ENCODE measurements at places on chromosomes 5 and 9.

GRCh38 chr5:173812811-173813550 lies 75.2 kb upstream of the CPEB4 start:
- DNase-seq, result no peak

GRCh38 chr9:121743441-121744001 lies 92.1 kb downstream of the DAB2IP start:
- no peak for DNase-seq

GRCh38 chr5:138875946-138876345 lies 811 bp upstream of the LRRTM2 start:
- no peak for DNase-seq

- no peak for DNase-seq
Measured at GRCh38 chr9:131275332-131276093, 797 bp downstream of the FAM78A start.

DNA sequence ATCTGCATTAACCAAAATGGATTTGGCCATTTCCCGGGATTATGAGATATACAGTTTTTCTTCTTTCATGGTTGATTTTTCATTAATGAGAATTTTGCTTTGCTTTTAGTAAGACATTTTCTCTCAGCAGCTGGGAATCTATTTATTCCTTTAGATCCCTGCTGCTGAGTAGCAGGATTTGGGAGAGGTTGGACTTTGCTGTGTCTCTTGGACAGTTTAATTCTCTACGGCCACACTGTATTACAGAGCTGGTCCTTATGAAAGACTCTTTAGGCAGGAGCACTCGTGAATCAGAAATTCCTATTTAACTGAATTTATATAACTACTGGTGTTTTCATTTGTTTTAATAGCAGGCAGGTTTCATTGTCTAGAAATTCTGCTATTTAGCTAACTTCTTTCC lies 1.6 kb downstream of the UNC13B start:
- DNase-seq, result no peak

DNA sequence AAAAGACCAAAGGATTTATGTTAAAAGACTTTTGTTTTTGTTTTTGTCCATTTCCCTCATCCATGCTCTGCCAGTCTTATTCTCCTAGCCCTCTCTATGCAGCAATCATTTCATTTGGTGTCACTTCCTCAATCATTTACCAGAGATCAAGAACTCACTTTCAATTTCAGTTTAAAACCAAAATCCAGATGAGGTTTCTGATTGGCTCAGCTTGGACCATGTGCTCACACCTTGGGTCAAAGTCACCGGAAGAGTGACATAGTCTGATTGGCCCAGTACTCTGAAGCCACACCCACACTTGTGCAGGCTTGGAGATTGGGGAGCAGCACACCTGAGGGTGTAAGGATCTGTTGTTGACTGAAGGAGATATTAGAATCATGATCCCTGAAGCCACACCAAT lies 79.6 kb downstream of the TLR4 start:
- no peak for DNase-seq

DNA sequence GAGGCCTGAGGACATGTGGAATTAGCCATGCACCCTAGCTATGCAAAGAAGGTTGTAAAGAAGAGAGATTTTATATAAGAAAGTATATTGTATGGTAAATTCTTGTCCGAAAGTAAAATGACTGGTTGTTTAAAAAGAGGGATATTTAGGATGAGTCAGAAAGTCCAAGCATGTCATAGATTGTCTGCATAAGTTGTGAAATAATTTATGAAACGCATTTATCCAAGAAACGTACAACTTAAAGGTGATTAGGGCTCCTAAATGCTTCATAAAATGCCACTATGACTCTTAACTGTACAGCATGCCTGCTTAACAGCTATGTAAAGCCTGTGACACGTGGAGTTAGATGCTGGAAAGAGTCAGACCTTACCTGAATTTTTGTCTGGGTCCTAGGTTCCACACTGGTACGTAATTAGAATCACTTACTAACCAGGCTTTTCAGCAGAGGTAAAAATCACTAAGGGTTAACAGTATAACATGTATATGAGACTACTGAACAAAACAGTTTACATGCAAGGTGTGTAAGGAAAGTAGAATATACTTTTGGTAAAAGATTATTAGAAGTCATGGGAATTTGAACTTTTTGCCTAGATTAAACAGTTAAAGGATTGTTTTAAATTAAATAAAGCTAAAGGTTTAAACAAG lies 37.0 kb upstream of the ARL15 start:
- no peak for DNase-seq

- no peak for DNase-seq
Measured at GRCh38 chr5:15008476-15008875, 136.9 kb upstream of the ANKH start.

GRCh38 chr5:122435234-122435633 lies 123.2 kb downstream of the SNCAIP start:
- DNase-seq, result no peak

DNA sequence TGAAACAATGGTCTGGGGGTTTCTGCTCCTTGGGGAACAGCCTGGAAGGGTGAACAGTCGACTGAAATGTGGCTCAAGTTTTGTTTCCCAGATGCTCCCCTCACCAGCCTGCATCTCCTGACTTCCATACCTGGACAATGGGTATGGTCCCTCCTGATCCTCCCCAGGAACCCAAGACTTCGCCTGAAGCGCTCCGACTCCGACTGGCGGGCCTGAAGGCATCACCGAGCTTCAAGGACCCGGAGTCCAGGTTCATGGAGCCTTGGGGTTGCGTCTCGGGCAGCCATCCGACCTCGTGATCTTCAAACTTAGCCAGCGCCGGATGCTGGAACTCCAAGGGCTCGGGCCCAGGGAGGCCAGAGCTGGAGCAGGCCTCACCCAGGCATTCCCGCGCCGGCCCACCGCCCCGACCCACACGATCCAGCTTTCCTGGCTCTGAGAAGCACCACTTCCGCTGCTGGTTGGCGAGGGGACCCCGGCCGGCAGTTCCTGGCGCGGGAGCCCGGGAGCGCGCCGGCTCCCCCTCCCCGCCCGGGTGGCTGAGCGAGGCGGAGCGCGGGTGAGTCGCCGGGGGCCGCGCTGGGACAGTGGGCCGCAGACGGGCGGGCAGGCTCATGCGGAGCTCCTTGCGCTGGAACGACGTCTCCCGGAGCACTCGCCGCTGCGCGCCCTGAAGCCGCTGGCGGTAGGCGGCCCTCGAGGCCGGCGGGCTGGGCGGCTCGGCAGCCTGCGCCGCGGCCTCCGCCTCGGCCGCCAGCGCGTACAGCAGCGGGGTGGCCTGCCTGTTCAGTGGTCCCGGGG lies 5.2 kb downstream of the SHROOM1 start:
- no peak for DNase-seq

DNA sequence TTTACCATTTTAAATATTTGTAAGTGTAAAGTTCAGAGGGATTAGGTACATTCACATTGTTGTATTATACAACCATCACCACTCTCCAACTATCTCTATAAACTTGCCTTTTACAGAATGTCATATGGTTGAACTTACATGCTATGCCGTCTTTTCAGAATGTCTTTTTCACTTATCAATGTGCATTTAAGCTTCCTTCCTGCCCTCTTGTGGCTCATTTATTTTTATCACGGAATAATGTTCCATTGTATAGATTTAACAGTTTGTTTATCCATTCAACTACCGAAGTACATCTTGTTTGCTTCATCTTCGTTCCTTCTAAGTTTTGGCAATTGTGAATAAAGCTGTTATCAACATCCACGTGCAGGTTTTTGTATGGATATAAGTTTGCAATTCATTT lies 133.3 kb upstream of the C6 start:
- no peak for DNase-seq

GRCh38 chr5:42676362-42676761 lies 80.3 kb upstream of the CCDC152 start:
- DNase-seq, result no peak

- no peak for DNase-seq
Measured at GRCh38 chr9:98575379-98576346, 133.1 kb downstream of the GABBR2 start.

DNA sequence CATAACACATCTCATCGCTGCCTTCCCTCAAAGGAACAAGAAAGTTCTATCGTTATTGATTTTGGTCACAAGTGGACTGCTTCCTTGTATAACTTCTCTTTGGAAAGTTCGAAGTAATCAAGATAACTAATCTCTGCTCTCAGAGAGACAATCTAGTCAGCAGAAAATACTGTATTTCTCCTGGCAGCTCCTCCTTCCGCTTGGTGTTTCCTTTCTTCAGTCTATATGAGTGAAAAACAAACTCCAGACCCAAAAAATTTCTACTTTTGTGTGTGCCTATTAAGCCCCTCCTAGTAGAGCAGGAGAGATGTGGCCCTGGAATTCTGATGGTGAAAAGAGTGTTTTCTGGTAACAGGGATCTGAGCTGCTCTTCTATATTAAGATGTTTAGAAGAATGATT lies 24.5 kb downstream of the OSTF1 start:
- DNase-seq, result no peak

DNA sequence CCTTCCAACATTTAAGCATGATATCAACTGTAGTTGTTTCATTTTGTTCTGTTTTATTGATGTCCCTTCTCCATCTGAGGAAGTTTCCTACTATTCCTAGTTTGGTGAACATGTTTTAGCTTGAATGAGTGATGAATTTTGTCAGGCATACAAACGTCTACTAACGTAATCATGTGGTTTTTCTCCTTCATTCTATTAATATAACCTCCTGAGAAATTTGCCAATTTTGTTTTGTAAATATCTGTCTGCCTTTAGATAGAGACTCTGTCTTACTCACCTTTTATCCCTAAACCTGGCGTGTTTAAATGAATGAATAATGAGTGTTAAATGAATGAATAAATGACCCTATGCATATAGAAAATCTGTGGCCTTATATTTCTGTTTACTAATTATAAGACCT lies 26.5 kb upstream of the NREP start:
- no peak for DNase-seq

DNA sequence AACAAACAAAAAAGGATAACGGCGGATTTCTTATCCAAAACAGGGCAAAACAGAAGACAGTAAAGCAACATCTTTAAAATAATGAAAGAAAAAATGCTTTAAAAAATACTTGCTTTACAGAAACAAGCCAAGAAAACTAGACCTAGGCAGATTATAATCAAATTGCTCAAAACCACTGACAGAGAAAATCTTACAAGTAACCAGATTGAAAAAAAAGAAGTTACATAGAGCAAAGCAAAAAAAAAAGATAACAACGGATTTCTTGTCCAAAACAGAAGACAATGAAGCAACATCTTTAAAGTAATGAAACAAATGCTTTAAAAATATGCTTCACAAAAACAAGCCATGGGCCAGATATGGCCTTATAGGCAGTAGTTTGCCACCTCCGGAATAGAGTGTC lies 51.1 kb downstream of the RICTOR start:
- no peak for DNase-seq

DNA sequence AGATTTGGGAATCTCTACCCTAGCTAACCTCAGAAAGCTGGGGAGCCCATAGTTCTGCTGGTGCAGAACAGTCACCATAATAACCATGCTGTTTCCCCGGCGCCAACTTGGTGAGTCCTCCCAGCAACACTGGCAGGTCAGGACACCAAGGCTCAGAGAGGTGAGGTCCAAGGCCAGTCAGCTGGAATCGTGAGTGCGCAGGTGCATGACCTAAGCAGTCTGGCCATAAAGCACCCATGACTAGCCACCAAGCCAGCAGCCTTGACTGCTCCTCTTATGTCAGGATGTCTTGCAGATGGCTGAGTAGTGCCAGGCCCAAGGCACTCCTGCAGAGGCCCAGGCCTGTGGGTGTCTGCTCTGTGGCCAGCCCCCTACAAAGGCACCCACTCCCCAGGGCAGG lies 2.6 kb downstream of the RNF44 start:
- no peak for DNase-seq

- no peak for DNase-seq
Measured at GRCh38 chr9:104950838-104951237, 22.9 kb upstream of the ABCA1 start.

DNA sequence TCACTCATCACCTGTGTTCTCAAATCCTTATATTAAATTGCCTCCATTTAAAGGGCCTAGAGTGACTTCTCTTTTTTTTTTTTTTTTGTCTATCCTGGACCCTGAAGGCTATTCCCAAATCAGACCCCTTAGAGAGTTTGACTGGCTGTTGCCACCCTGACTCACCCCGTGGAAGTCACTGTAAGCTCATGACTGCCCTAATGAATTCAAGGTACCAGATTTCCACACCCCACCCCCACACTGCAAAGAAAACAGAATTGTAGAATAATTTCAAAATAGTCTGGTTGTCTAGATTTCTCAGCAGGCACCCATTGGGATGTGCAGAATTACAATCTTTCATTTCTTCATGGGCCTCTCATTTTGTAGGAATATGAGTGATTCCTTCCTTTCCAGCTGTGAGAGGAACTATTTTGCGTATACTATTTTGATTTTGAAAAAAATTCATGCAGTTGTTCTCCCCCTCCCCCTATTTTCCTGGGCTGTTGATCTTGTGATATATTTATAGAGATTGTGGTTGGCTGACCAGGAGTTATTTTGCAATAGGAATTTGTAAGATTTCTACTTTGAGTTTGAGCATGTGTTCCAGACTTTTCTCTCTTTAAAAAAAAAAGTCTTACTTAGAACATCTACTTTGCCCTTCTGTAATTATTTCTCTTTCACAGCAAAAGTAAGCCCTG lies 79.1 kb downstream of the ZNF618 start:
- DNase-seq, result no peak

GRCh38 chr5:44536650-44537260 lies 147.5 kb upstream of the FGF10 start:
- no peak for DNase-seq

- no peak for DNase-seq
Measured at GRCh38 chr5:59759600-59760351, 133.8 kb downstream of the PDE4D start.

DNA sequence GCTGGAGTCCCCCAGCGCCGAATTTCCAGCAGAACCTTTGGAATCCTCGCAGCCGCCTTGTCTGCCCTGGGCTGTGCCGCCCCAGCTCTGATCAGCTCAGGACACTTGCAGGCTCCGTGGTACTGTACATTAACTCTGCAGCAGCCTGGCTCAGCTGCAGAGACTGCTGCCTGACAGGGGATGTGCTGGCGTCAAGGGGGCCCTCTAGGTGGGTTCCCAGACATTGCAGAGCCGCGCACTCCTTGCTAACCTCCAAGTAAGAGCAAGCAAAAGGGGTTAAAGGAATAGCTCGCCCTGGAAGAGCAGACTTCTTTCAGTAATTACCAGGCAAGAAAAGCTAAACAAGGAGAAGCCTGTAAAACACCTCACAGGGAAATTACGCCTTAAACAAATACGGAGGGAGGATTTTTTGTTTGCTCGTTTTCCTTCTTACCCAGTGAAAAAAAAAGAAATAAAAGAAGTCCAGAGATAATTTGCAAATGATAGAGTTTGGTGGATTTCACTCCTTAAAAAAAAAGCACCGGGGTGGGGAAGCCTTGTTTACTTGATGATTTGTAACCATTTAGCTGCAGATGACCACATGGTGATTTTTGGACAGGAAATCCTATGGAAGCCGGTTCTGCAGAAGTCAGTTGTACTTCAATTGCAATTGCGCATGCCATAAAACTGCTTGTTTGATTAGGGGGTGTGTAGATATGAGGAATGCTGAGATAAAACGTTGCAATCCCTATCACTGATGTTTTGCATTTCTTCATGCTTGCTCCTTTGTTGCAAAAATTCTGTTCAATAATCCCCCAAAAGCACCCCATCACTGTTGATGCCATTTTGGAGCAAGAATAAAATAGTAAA lies 305.8 kb downstream of the PDE4D start:
- no peak for DNase-seq
